Stimulated activated CD4-positive, alpha-beta T cell treated with anti-CD3 and anti-CD28 coated beads, Interleukin-12 subunit alpha, Interleukin-12 subunit beta, amount 100 ng/mL, for 4 hours (primary cell): ENCODE measurements at places on chromosomes 7 and 10.

- DNase-seq = peak; percentile 62
Observed at GRCh38 chr10:11178606-11179515, 161.2 kb downstream of the CELF2 start.

GRCh38 chr7:143416565-143417149 is 8.0 kb upstream of the EPHA1 start:
- DNase-seq = no peak

- no peak for DNase-seq
Observed at GRCh38 chr7:139362302-139362701, 2.6 kb downstream of the LUC7L2 start.

- no peak for DNase-seq
Observed at GRCh38 chr7:149071182-149071635, 19.3 kb downstream of the ZNF786 start.

GRCh38 chr10:11754620-11755019 is 12.4 kb downstream of the ECHDC3 start:
- no peak for DNase-seq

DNA sequence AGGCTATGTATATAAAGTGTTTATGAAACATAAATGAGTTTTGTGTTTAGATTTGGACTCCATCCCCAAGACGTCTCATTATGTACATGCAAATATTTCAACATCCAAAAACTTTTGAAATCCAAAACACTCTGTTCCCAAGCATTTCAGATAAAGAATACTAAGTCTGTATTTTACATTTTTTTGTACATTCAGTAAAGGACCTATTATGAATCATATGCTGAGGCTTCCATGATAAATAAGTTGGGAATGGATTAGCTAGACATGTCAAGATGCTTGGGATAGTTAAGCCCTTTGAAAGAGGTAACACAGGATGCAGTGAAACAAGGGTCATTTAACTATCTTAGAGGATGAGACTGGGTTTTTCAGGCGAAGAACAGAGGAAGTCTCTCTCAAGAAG is 262.9 kb downstream of the SNX13 start:
- no peak for DNase-seq

DNA sequence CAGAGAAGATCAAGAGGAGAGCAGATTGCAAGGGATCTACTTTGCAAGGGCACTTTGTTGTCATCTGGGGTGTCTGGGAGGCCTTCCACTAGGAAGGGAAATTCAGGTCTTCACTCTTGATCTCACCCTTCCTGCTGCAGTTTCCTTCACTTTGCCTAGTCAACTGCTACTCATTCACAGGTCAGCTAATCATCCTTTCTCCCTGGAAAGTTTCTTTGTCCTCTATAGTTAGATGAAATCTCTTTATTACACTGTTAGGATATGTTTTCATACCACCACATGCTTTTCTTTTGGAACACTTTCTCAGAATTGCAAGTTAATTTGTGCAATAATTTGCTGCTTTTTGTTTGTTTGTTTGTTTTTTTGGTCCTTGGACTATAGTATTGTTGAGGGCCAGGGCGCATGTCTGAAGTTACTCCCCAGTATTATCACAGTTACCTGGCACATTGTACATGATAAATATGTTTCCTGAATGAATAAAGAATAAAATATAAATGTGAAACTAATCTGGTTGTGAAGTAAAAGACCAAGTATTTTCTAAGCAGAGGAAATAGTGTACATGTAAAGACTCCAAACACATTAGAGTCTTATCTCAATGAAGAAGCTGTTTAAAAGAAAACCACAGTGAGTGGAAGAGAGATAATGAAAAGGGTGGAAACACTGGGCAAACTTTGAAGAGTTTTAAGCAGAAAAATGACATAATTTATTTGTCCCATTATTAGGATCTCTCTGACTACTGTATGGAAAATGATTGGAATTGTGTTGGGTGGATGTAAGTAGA is 139.9 kb upstream of the DGKB start:
- no peak for DNase-seq

GRCh38 chr7:134879815-134880475 is 100.5 kb downstream of the CALD1 start:
- no peak for DNase-seq

- no peak for DNase-seq
Observed at GRCh38 chr10:22042557-22043326, 39.2 kb upstream of the DNAJC1 start.

GRCh38 chr7:33593611-33594010 is 311.7 kb upstream of the BMPER start:
- no peak for DNase-seq

- no peak for DNase-seq
Observed at GRCh38 chr7:7639421-7639820, 1.1 kb upstream of the UMAD1 start.

GRCh38 chr10:14478201-14478600 is 147.5 kb upstream of the FRMD4A start:
- DNase-seq = no peak

DNA sequence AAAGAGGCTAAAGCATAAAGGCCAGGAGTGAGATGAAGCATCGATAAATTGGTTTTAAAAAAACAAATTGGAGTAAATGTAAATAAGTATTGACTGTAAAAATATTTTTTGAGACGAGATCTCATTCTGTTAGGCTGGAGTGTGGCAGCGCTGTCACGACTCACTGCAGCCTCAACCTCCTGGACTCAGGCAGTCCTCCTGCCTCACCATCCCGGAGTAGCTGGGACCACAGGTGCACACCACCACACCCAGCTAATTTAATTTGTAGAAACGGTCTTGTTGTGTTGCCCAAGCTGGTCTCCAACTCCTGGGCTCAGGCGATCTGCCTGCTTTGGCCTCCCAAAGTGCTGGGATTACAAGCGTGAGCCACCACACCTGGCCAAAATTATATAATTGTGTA is 17.8 kb downstream of the HNRNPA2B1 start:
- no peak for DNase-seq

GRCh38 chr7:66306243-66306642 is 101.1 kb downstream of the TPST1 start:
- DNase-seq = no peak

DNA sequence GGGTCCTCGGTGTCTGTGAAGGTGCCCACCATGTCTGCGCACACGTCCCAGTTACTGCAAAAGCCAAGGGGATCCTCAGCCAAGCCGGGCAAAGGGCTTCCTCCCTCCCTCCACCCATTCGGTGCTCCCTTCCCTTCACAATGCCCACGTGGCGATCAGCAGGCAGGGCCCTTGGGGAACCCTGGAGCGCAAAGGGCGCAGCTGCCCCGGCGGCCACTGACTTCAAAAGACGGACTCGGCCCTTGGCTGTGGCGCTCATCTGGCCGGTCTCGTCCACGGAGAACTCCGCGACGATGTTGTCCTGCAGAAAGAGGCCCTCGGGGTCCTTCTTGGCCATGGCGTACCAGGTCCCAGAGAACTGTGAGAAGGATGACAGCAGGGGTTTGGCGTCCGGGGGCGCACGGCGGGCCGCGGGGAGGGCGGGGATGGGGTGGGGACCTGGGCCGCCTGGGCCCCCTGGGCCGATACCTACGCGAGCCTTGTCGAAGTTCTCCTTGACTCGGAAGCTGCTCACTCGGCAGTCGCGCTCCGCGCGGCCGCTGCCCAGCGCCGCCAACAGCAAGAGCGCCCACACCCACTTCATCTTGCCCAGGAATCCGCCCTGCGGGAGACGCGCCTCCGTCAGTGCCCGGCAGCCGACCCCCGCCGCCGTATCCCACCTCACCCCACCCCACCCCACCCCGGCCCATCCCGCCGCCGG is 439 bp downstream of the RBP4 start:
- DNase-seq = no peak

GRCh38 chr10:132229834-132230556 is 43.2 kb downstream of the DPYSL4 start:
- peak; percentile 26 for DNase-seq

- no peak for DNase-seq
Observed at GRCh38 chr7:127119517-127119916, 133.2 kb downstream of the GRM8 start.

DNA sequence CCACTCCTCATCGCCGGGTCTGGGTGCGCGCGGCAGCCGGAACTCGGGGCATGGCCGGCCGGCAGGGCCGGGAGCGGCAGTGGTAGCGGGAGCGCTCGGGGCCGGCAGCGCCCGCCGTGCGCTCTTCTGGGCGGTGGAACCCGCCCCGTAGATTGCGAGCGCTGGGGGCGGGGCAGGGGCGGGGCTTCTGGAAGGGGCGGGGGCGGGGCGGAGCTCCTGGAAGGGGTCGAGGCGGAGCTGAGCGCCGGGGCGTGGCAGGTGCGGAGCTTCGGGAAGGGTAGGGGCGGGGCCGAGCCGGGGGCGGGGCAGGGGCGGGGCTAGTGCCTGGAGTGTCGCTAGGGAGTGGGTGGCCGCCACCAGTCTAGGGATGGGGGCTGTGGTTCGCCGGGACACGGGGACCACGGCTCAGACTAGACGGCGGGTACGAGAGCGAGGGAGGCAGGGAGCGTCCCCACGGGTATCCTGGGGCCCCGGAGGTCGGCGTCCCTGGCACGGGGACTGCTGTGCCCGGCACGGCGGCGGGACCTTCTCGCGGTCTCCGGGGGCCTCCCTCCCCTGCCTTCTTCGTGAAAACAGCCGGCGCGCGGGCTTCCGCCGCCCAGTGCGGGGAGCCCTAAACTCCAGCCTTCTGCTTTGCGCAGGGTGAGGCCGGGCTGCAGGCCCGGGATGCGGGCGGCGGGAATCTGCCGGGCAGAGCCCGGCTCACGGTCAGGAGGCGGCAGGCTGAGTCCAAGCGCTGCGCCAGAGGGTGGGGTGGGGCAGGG is at the start of gene STK32C:
TSS of gene STK32C (minus strand) at position 128 of the 764 bp plus-strand sequence. CDS start at position 11, 117 bp downstream.
- peak; percentile 93 for DNase-seq

DNA sequence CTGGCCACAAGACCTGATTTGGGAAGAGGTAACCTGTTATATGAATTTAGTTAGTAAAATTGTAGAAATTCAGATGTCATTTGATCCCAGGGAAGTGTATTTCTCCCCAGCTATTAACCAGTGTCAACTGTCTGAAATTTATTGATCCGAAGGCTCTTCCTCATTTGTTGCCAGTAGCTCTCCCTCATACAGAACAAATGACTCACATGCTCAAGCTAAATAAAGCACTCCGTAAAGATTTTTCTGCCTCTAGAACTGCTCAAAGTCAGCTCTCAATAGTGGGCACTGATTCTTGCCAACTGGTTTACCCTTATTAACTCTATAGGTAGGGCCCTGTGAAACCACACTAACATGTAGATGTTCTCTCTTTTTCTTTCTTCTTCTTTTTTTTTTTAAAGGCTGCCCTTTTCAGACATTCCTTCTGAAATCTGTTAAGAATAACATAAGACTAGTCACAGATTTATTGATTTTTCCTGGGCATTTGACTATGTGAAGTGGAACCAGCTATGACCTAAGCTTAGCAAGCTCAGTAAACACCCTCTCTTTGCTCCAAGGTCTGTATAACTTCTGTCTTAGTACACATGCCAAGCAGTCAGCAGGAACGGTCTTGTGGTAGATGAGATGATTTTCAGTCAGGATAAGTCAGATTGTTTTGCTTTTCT is 21.8 kb downstream of the RPA3 start:
- DNase-seq = no peak
